ENCODE measurements at places on chromosomes 12 and 14.

GRCh38 chr14:103121846-103122584 lies 1.2 kb upstream of the TNFAIP2 start:
- peak; percentile 21 for DNase-seq

DNA sequence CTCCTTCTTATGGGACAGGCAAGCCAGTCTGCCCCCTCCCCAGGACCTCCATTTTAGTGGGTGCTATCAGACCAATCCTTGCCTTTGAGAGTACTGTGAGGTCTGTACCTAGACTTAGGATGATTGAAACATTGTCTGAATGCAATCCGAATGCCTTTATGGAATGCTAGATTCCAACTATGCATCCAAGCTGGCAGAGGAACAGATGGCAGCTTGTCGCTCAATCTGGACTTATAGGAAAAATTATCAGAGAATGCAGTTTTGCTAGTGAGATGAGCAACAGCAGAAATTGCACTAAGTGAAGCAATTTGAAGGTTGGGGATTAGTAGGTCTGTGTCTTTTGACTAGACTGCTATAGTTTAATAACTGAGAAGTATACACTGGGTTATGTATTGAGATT lies 109.1 kb downstream of the DYRK2 start:
- DNase-seq, result no peak

GRCh38 chr14:97273540-97273939 lies 476.4 kb downstream of the VRK1 start:
- no peak for DNase-seq

DNA sequence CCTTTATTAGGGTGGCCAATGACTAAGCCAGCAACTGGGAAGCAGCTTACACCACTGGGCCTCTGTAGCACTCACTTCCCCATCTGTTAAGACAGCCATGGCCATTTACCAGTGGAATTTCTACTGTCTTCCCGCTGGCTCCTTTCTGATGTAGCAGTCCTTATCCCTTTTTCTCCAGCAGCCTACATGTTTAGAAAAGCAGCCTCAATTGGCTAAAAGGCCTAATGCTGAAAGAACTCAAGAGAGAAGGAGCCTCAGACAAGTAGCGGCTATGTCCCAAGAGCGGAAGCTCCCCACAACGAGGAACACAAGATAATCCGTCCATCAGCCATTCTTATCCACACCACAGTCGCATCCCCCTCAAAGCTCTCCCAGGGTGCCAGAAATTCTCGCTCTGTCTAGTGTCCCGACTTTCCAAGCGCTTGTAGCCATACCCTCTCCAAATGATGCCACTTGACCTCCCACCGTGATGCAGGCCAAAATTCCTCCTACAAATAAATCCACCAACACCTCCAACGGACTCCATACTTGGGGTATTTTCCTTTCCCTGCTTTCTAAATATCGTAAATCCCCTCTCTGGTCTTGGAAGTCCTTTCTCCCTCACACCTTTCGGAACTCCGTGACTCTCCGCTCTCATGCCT lies 624 bp downstream of the M6PR start:
- peak; percentile 29 for DNase-seq

DNA sequence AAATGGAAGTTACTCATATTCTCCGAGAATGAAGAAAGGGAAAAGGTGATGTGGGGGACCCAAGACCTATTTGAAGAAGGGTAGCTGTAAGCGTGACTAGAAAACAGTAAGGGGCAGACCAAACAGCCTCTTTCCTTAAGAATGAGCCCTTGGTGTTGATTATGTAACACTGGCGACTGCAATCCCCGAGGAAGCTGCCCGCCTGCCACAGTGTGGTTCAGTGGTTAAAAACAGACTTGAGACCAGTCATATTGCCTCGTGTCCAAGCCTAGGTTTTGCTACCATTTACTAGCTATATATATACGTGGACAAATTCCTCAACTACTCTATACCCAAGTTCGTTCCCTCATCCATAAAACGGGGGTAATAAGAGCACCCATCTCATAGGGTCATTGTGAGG lies 49.1 kb downstream of the SSPN start:
- no peak for DNase-seq

DNA sequence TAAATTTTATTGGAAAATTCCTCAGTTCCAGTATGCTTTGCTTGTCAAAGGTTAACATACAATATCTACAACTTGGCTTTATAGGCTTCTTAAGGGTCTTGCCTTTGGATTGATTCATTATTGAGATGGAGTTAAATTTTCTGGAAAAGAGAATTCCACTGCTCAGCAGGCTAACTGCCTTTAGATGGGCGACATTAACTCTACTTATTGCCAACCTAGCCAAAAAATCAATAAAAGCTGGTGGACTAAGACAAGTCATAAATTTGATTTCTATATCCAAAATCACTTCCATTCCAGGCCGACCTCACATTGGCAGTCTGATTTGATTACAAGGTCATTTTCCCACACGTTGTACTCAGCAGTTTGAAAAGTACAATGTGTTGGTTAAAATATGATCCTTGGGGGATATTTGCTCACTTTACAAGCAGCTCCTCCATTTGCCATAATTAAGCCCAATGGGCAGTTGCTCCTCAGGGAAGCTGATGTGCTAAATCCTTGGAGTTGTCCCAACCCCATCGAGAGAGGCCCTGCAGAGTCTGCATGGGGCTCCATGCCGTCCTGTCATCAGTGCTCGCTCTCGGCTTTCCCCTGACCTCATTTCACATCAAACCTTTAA lies 36.1 kb upstream of the CRY1 start:
- DNase-seq, result no peak

All from CD4-positive, alpha-beta T cell treated with Interleukin-17A for 1 hour (primary cell).